ENCODE measurements at places on chromosomes 2 and 18.

GRCh38 chr18:24118750-24119577, 19.9 kb upstream of the CABYR start:
- peak; percentile 63 for DNase-seq

- DNase-seq: no peak
Measured at GRCh38 chr2:41038408-41038807, 586.5 kb upstream of the SLC8A1 start.

DNA sequence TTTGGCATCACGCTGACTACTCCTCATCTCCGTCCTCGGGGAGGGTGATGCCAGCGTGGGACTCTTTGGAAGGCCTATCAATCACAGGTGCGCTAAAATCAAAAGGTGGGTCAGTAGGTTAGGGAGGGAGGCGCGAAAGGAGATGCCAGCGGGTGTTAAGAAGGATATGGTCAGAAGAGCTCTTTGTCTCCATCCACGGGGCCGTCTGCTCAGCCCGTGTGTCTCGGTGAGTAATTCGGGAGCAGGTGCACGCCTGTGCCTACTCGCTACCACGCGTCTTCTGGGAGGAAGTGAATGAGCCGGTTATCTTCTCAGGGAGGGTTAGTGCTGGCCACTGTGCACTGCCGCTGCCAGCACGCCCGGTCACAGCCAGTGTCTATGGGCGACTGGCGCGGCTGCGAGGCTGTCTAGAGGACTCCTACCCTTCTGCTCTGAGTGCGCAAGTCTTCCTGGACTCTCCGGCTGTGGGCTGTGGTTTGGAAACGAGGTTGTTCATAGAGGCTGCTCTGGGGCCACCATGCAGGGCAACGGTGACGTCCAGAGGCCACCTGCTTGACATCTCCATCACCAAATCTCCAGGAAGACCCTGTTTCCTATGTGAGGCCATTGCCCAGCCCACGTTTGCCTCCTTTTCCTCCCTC, 153.4 kb downstream of the MBP start:
- DNase-seq: no peak

GRCh38 chr2:127650041-127650784, 4.3 kb downstream of the GPR17 start:
- DNase-seq: no peak

DNA sequence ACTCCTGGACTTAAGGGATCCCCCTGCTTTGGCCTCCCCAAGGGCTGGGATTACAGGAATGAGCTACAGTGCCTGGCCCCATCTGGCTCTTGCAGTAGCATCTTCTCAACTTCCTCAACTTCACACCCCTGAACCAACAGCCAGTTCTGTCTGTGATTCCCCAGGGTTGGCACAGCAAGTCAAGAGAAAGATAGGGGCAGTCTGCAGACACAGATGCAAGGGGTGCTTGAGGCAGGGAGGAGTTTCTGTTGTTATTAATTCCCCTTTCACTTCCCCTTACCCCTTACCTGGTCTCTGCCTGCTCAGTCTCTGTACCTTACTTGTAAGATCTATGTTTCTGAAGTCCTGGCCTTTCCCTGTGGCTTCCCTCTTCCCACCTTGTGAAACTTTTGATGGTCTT, 54.1 kb upstream of the MEX3C start:
- no peak for DNase-seq

DNA sequence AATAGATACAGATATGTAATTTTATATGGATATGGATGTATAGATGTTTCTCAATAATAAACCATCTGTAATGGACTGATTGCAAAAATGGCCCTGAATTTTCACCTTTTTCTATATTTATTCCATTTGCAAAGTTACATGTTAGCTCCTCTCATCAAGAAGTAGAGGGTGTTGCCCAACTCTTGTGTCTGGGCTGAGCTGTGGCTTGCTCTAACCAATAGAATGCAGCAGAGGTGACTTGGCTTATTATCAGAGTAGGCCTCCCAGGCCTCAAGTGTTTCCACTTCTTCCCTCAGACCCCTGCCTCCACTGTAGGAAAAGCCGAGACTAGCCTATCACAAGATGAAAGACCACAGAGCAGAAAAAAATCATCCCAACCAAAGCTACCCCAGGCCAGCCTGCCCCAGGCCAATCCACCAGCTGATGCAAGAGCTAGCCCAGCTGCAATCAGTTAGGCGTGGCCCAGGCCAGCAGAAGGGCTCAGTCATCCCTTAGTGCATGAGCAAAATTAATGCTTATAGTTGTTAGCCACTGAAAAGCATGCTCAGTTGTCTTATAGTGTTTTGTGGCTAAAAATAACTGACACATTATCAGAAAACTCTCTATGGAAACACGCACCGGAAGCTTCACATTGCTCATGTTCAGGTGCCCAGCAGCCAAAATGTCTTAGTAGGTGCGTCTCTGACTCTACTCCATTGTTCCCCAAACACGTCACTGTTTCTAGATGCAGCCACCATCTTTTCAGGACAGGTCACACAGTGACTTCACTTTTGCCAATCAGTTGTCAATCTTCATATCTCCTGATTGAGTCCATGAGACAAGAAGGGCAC, 464.0 kb downstream of the FBXO15 start:
- DNase-seq: no peak

DNA sequence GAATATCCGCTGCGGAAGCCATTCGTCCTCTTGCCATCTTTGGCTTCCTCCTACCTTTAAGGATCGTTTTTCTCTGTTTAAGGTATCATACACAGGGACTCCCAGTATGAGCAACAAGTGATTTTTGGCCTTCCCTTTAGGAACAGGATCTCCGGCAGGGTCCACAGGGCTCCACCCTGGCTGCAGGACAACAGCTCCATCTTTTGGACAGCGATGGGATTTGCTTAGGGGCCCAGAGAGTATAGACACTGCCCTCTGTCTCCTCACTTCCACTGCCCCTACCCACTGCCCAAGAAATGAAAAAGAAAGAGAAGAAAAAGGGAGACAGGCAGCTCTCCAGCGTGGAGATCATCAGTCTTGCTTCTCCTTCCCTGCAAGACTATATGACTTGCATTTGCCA, 224.5 kb downstream of the UXS1 start:
- no peak for DNase-seq

GRCh38 chr2:161710131-161710915, 86.1 kb downstream of the SLC4A10 start:
- no peak for DNase-seq

DNA sequence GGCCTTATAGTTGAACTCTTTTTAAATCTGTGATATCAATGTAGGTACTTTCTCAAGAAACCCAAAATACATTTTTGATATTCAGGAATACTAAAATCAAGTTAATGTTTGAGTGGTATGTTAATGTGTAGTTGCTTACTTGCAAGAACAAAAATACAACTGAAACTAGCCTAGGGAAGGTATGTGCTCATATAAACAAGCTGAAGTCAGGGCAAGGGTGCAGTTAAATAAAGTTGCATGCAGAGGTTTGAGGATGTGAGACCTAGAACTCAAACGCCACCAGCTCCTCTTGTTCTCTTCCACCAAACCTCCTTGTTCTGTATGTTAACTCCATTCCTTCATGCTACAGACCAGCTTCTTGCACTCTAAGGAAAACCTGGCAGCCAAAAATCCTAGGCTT, 388.3 kb upstream of the SMIM21 start:
- no peak for DNase-seq

DNA sequence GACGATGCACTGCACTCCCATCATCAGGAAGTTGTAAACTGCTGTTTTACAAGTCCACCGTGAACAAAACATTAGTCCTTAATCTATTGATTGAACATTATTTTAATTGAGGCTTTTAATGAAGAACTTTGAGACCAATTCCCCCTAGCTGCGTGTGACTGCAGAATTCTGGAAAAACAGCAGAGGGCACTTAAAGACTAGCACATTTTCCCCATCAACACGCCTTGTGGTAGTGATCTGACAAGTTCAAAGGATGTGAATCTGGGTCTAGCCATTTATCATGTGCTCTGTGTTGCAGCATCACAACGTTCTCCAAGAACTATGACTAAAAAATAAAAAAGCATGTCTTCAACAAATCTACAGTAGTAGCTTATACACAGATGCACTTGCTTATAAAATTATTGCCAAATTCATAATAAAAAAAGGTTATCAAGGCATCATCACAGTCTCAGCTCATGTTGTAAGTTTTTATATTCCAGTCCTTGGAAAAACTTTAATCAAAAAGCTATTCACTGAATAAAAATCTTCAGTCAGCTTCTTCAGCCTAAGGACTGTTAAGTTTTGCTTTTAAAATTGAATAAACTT, 35.8 kb downstream of the SKOR2 start:
- DNase-seq: no peak

GRCh38 chr2:20378891-20379519, 28.4 kb upstream of the PUM2 start:
- DNase-seq: no peak

GRCh38 chr2:239883326-239884050, 141.7 kb downstream of the NDUFA10 start:
- DNase-seq: no peak

GRCh38 chr18:54769526-54770464, 58.5 kb upstream of the RAB27B start:
- no peak for DNase-seq
